Right cardiac atrium (tissue), 5 donors: ENCODE measurements at places on chromosomes 12 and 14. TPM values are rescaled to one million over a fixed set of nuclear protein-coding genes. Genes with fewer than 3 reads are reported as not detected.

Gene NAV3
- total RNA-seq = 6.8 TPM

Gene SETD1B
- 13.0 TPM for total RNA-seq

Gene SLCO1B1
- not detected for total RNA-seq

Gene ESYT1
- total RNA-seq = 32.1 TPM

Gene ESR2
- total RNA-seq = 0.40 TPM

Gene RTN1
- total RNA-seq = 3.2 TPM

Gene AMN1
- 11.0 TPM for total RNA-seq

Gene DNAAF2
- total RNA-seq = 6.9 TPM

Gene ANO4
- total RNA-seq = 0.29 TPM

Gene OR4E2
- total RNA-seq = not detected

Gene RAPGEF3
- total RNA-seq = 14.1 TPM

Gene WNT1
- total RNA-seq = not detected

Gene DTD2
- 7.9 TPM for total RNA-seq

Gene SLC35F4
- not detected for total RNA-seq
